ENCODE measurements at places on chromosomes 12 and 14. TPM values are rescaled to one million over a fixed set of nuclear protein-coding genes. Genes with fewer than 3 reads are reported as not detected.

The WSCD2 gene
- not detected for total RNA-seq

The SOAT2 gene
- 1.1 TPM for total RNA-seq

The TAS2R19 gene
- 3.9 TPM for total RNA-seq

The SAMD15 gene
- 0.29 TPM for total RNA-seq

The DNAJC22 gene
- total RNA-seq, result not detected

The OGFOD2 gene
- 28.6 TPM for total RNA-seq

The NXPH4 gene
- total RNA-seq, result 0.34 TPM

The CELA1 gene
- not detected for total RNA-seq

The DNAH10 gene
- 0.26 TPM for total RNA-seq

The TMEM120B gene
- 13.7 TPM for total RNA-seq

The PSMD9 gene
- 39.8 TPM for total RNA-seq
